ENCODE measurements at places on chromosomes 3 and 15. TPM values are rescaled to one million over a fixed set of nuclear protein-coding genes. Genes with fewer than 3 reads are reported as not detected.

The IL5RA gene
- total RNA-seq, result not detected

The ZNF770 gene
- 18.6 TPM for total RNA-seq

The ERICH6 gene
- 0.35 TPM for total RNA-seq

The MST1R gene
- 0.53 TPM for total RNA-seq

The VWA5B2 gene
- total RNA-seq, result not detected

The FOXL2NB gene
- 33.4 TPM for total RNA-seq

The HCN4 gene
- total RNA-seq, result not detected

The ST6GAL1 gene
- total RNA-seq, result under 0.01 TPM

The IQCH gene
- 2.3 TPM for total RNA-seq

The CPLX3 gene
- not detected for total RNA-seq

The USP3 gene
- total RNA-seq, result 25.9 TPM

The PTX3 gene
- 865 TPM for total RNA-seq

The EOGT gene
- 36.3 TPM for total RNA-seq

The IGSF11 gene
- total RNA-seq, result under 0.01 TPM

The CNTN4 gene
- not detected for total RNA-seq

The TWF2 gene
- 236 TPM for total RNA-seq

The ROPN1 gene
- 0.18 TPM for total RNA-seq

The CPNE4 gene
- total RNA-seq, result not detected

The COL6A6 gene
- not detected for total RNA-seq

The SERPINI2 gene
- not detected for total RNA-seq

The FYCO1 gene
- total RNA-seq, result 11.3 TPM

The P2RY12 gene
- not detected for total RNA-seq

The HDAC11 gene
- 21.3 TPM for total RNA-seq

The GLDN gene
- 0.53 TPM for total RNA-seq

The SAMMSON gene
- not detected for total RNA-seq

The TMEM41A gene
- 10.5 TPM for total RNA-seq

The TNIK gene
- 14.0 TPM for total RNA-seq

The C3orf33 gene
- total RNA-seq, result 2.3 TPM

The KATNBL1 gene
- total RNA-seq, result 28.0 TPM

The GCNT3 gene
- total RNA-seq, result not detected

The ISL2 gene
- total RNA-seq, result 1.7 TPM

The HIGD2B gene
- not detected for total RNA-seq

The FOXL2 gene
- 25.9 TPM for total RNA-seq

The CRYGS gene
- total RNA-seq, result not detected

The EIF1B gene
- 15.3 TPM for total RNA-seq

The GJD2 gene
- not detected for total RNA-seq

The SPINK8 gene
- not detected for total RNA-seq

The SNURF gene
- 2.9 TPM for total RNA-seq

The NR2F2 gene
- 30.3 TPM for total RNA-seq

The CD276 gene
- 182 TPM for total RNA-seq

The ANKRD63 gene
- not detected for total RNA-seq

The ELL3 gene
- 20.0 TPM for total RNA-seq
